ENCODE measurements at places on chromosomes 11 and 22.

DNA sequence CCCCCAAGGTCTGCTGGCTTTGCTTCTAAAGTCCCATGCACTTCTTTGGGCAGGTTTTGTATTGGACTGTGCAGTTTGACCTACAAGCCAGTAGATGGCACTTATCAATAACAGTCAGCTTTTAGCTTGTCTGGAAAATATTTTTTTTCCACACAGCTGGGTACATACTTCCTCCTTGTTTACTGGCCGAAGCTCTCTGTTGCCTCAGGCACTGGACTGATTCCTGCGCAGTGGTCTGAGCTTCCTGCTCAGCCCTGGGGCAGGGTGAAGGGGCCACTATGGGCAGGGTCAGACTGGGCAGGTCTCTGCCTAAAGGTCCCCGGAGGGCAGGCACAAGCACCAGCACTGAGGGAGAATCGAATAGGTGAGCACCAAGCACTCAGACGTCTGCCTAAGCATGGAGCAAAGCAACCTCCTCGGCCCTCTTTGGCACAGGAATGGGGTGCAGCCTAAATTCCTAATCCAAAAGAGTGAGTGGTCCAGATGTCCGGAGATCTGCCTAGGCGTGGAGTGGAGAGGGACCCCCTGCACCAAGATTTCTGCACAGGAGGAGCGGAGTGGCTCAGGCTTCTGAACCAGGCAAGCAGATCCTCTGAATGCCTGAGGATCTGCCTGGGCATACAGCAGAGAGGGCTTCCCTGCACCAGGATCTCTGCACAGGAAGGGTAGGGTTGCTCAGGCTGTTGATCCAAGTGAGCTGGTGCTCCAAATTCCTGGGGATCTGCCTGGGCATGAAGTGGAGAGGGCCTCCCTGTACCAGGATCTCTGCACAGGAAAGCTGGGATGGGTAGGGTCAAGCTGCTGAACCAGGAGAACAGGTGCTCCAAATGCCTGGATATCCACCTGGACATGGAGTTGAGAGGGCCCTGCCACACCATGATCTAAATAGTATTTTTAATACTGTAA, 105.9 kb upstream of the C11orf58 start:
- H3K4me1 ChIP-seq = peaks cover 5% of the 10 kb centered on the region
- no peak overlapping the region for H3K4me3 ChIP-seq

DNA sequence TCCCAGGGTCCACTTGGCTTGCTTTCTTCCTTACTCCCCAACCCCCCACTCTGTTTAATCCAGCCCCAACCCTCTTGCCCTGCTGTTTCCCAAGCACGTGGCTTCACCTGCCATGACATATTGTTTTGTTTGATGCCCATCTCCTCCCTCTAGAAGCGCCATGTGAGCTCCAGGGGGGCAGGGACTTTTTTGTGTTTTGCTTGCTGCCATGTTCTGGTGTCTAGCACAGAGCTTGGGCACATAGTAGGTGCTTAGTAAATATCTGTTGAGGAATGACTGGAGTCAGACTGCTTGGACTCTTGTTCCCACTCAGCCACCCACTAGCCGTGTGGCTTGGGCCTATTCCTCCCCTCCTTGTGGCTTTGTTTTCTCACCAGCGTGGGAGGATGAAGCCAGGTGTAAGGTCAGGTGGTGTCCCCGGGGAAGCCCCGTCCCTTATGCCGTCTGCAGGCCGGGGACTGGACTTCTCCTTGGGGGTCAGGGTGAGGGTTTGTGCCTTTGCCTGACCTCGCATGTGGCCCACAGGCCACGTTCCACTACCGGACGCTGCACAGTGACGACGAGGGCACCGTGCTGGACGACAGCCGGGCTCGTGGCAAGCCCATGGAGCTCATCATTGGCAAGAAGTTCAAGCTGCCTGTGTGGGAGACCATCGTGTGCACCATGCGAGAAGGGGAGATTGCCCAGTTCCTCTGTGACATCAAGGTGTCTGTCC, 3.8 kb downstream of the AIP start:
- H3K4me3 ChIP-seq = no peak overlapping the region
- no peaks in the 10 kb centered on the region for H3K27me3 ChIP-seq
- DNase-seq = no peak
- no peak overlapping the region for H3K27ac ChIP-seq
- peaks cover 29% of the 10 kb centered on the region for H3K4me1 ChIP-seq
- H3K36me3 ChIP-seq = peaks cover 47% of the 10 kb centered on the region

DNA sequence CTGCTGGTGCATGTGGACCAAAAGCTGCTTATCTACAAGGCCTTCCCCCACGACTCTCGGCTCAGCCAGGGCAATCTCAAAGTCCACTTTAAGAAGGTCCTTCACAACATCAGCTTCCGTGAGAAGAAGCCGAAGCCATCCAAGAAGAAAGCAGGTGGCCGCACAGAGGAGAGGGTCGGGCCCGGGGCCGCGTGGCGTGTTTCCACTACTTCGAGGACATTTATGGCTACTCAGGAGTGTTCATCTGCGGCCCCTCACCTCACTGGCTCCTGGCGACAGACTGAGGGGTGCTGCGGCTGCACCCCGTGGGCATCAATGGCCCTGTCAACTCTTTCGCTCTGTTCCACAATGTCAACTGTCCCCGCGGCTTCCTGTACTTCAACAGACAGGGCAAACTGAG, 16.2 kb upstream of the SLC5A4 start:
- no peak for DNase-seq
- no peaks in the 10 kb centered on the region for H3K36me3 ChIP-seq
- no peak overlapping the region for H3K27ac ChIP-seq
- no peak overlapping the region for H3K4me3 ChIP-seq

DNA sequence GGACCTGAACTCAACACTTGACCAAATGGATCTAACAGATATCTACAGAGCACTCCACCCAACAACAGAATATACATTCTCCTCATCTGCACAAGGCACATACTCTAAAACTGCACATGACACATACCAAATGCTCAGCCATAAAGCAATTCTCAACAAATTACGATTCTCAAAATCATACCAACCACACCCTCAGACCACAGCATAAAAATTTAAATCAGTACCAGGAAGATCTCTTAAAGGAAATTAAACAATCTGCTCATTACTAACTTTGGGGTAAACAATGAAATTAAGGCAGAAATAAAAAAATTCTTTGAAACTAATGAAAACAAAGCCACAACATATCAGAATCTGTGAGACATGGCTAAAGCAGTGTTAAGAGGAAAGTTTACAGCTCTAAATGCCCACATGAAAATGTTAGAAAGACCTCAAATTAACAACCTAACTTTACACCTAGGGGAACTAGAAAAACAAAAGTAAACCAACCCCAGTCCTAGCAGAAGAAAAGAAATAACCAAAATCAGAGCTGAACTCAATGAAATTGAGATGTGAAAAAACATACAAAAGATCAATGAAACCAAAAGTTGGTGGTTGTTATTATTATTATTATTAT, 37.2 kb downstream of the TMEM123 start:
- H3K4me1 ChIP-seq = peaks cover 2% of the 10 kb centered on the region
- no peaks in the 10 kb centered on the region for H3K27me3 ChIP-seq
- DNase-seq = no peak

DNA sequence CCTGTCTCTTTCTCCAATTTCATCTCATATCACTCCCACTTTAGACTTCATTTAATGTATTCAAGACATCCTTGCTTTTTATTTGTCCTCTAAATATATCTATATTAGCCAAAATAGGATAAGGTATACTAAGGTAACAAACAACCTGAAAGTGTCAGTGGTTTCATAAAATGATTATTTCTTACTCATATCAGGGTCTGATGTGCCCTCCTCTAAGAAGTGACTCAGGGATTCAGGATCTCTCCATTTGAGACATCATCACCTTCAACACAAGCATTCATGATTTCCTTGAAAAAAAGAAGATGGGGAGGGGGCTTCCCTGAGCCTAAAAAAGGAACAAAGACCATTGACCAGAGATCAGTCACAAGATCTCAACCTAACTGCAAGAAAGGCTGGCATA, 131.4 kb upstream of the POU2AF2 start:
- no peak overlapping the region for H3K27ac ChIP-seq
- no peaks in the 10 kb centered on the region for H3K27me3 ChIP-seq
- no peaks in the 10 kb centered on the region for H3K4me1 ChIP-seq
- no peak for DNase-seq
- H3K36me3 ChIP-seq = no peaks in the 10 kb centered on the region

GRCh38 chr11:1927848-1928469, 8.5 kb downstream of the TNNT3 start:
- DNase-seq = no peak
- peaks cover 18% of the 10 kb centered on the region for H3K27me3 ChIP-seq
- no peak overlapping the region for H3K4me3 ChIP-seq
- peaks cover 19% of the 10 kb centered on the region for H3K4me1 ChIP-seq
- H3K36me3 ChIP-seq = no peaks in the 10 kb centered on the region

DNA sequence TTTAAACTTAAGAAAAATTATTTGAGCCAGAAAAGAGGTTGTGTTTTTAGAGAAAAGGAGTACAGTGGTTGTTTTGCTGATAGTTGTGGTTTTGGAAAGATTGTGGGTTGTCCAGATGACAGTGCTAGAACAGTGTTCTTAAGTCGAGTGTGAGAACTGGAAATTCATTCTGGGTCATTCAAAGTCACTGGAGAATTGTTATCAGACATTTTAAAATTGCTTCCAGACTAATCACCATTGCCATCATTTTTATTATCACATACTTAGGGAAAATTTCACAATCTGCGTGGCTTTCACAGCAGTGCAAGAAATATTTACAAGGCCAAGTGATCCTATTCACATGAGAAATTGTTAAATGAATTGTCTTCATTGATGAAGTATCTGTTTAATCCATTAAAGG, 242.2 kb upstream of the DDI1 start:
- no peaks in the 10 kb centered on the region for H3K4me1 ChIP-seq
- no peak overlapping the region for H3K4me3 ChIP-seq
- no peak overlapping the region for H3K27ac ChIP-seq
- DNase-seq = peak; percentile 43

DNA sequence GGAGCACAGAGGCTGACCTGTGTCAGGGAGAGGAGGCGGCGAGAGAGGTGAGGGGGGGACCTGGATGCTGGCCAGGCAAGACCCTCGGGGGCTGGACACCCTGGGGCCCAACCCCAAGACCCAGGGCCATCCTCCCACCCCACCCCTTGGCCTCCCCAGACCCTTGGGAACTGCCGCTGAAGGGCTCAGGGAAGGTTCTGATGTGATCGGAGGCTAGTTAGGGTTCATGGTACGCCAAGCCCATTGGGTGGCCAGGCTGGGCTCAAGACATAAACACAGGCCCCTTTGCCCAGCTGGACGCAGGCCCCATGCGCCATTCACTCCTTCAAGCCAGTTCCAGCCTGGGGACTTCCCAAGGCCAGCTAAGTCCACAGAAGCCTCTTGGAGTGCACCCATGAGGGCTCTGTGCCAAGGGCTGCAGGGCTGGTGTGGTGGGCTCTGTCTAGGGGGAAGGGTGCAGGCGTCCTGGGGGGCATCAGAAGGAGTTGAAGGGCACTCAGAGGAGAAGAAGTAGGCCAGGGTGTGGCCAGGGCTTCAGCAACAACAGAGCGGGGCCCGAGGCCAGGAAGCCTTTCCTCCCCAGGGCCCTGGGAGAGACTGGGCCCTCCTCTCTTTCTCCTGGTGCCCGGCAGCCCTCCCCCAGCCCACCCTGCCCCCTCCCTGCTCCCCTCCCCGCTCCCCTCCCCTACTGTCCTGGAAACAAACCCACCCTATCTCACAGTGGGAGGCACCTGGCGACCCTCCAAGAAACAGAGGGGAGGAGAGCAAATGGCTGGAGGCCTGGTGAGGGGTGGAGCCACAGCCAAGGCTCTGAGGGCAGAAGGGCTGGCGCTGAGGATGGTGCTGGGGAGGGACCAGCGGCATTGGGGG, 12.9 kb downstream of the TSPAN32 start:
- no peaks in the 10 kb centered on the region for H3K36me3 ChIP-seq
- no peak overlapping the region for H3K27ac ChIP-seq
- DNase-seq = peak; percentile 13
- no peak overlapping the region for H3K4me3 ChIP-seq
- peaks cover 18% of the 10 kb centered on the region for H3K4me1 ChIP-seq
- H3K27me3 ChIP-seq = no peaks in the 10 kb centered on the region

GRCh38 chr11:88626216-88626615, 288.7 kb upstream of the CTSC start:
- no peak for DNase-seq
- no peak overlapping the region for H3K27ac ChIP-seq
- no peaks in the 10 kb centered on the region for H3K36me3 ChIP-seq
- H3K4me1 ChIP-seq = peaks cover 1% of the 10 kb centered on the region
- H3K4me3 ChIP-seq = no peak overlapping the region

DNA sequence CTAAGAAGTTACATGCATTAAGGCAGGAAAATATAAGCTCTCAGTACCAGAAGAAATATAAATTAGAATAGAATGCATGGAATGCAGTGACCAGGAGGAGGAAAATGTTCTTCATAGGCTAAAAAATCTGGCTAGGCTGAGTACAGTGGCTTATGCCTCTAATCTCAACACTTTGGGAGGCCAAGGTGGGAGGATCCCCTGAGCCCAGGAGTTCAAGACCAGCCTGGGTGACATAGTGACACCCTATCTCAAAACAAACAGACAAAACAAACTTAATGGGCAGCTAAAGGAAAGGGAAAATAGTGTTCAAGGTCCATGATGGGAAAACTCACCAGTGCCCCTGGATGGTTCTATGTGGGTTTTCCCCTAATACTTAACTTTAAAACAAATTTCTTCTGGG, 78.3 kb upstream of the RASSF10 start:
- no peaks in the 10 kb centered on the region for H3K4me1 ChIP-seq
- no peak overlapping the region for H3K4me3 ChIP-seq
- peaks cover 64% of the 10 kb centered on the region for H3K36me3 ChIP-seq
- no peak overlapping the region for H3K27ac ChIP-seq
- H3K27me3 ChIP-seq = no peaks in the 10 kb centered on the region
- DNase-seq = no peak

GRCh38 chr11:65847746-65848145, 10.2 kb downstream of the CFL1 start:
- peaks cover 28% of the 10 kb centered on the region for H3K36me3 ChIP-seq
- peaks cover 7% of the 10 kb centered on the region for H3K4me1 ChIP-seq

- H3K27ac ChIP-seq = no peak overlapping the region
- H3K4me1 ChIP-seq = no peaks in the 10 kb centered on the region
- H3K36me3 ChIP-seq = no peaks in the 10 kb centered on the region
- DNase-seq = no peak
- H3K27me3 ChIP-seq = no peaks in the 10 kb centered on the region
- no peak overlapping the region for H3K4me3 ChIP-seq
These were observed 19.2 kb upstream of the OR56A3 start for GRCh38 chr11:5922749-5923426.

DNA sequence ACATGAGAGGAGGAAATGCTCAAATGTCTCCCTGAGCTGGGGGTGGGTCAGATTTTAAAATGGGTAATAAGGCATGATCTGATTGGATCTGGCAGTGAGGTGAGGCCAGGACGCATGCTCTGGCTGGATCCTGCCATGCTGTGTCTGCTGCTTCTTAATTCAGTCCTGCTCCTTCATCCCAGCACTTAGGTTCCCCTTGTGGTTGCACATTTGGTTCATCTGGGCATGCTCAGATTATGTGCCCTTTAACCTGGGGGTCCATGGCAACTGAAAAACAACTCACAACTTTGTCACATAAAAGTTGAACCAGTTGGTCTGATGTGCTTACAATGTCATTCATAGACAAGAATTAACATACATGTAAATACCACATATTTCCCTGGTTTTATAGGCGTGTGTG, 67.9 kb downstream of the PIWIL4 start:
- no peak overlapping the region for H3K4me3 ChIP-seq
- peak; percentile 12 for DNase-seq
- no peaks in the 10 kb centered on the region for H3K36me3 ChIP-seq
- no peaks in the 10 kb centered on the region for H3K27me3 ChIP-seq

Data from mesenchymal stem cell (in vitro differentiated cells and primary cell).